ENCODE measurements at places on chromosomes 2 and 18.

DNA sequence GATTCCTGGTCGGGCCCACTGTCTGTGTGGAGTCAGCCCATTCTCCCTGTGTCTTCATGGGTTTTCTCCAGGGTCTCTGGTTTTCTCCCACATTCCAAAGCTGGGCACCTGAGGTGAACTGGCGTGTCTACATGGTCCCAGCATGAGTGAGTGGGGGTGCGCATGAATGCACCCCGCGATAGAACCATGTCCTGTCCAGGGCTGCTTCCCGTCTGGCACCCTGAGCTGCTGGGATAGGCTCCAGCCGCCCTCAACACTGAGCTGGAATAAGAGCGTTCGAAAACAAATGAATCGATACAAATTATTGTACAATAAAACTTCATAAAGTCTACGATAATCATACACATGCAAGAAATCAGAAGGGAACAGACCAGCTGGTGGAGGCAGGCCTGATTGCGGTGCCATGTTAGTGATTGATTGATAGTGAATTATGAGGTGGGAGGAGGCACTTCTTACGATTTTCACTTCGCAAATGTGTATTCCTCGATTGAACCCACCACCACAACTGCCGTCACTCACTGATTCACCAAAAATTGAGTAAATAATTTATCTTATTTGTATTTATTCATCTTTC lies 186.6 kb downstream of the MGAT5 start:
- no peak for DNase-seq

GRCh38 chr2:212618636-212619035 lies 80.0 kb upstream of the ERBB4 start:
- DNase-seq: no peak

DNA sequence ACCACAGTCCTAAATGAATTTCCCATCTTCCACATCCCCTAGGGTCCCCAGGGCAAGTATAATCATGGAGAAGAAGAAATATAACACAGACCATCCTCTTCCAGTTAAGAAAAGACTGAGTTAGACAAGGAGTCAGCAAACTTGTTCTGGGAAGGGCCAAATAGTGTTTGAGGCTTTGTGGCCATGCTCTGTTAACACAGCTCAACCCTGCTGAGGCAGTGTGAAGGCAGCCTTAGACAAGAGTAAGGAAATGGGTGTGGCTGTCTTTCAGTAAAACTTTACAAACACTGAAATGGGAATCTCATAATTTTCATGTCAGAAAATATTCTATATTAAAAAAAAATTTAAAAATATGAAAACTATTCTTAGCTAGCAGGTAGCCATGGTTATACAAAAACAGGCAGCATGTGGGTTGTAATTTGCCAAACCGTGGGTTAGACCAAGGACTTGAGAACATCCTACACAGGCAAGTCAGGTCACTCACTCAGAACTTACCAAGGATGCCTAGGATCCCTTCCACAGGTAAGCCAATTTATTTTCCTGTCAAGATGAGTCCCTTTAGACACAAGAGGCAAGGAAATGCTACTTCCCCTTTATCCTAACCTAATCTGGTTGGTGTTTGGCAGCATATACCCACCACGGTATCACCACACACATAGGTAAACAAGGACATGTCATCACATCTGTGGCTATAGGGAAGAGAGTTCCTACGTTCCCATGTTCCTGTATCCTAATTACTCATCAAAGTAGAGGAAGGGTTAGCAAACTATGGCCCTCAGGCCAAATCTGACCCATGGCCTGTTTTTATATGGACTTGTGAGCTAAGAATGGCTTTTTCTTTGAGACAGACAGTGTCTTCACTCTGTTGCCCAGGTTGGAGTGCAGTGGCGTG lies 31.9 kb downstream of the C2orf74 start:
- DNase-seq: no peak

DNA sequence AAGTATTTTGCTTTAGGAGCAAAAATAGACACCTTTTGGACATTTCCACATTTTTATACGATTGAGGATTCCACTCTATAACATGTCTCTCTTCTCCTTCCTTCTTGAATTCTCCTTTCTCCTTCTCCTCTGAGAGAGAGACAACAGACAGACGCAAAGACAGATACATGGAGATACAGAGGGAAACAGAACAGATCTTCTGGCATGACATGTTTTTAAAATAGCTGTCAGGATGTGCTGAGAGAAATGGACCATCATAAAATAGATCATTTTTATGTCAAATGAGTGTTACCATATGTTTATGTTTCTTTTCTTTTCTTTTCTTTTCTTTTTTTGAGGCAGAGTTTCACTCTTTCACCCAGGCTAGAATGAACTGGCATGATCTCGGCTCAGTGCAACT lies 44.4 kb upstream of the ZNF532 start:
- DNase-seq: no peak

- DNase-seq: peak; percentile 40
Measured at GRCh38 chr2:9473985-9474360, 378 bp upstream of the IAH1 start.

DNA sequence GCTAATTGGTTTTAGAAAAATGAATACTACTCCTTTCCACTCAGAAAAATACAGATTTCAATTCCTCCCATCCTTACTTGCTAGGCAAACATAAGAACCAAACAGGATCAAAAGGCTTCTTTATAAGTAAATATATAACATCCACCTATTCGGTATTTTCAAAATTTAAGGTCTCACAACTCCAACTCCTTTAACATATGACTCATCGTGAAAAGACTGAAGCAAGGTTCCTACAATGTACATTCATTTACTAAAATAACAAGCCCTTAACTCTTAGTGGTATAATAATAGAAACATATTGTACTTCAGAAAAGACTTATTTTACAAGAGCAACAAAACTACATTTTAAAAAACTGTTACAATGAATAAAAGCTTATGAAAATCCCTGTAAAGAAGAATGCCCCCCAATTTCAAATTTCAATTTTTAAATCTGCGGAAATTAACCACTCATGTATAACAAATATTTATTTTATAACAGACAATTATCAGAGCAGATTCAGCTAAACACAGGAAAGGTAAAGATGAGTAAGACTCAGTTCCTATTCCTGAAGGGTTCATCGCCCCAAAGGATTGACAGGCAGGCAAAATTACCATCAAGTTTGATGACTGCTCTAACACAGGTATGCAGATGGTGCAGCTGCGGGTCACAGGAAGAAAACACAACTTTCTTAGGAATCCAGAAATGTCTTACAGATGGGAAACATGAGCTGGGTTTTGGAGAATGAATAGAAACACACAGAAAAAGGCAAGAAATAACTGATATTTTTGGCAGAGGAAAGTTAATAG lies 96.4 kb downstream of the COBLL1 start:
- DNase-seq: no peak
